Stimulated activated CD4-positive, alpha-beta T cell treated with anti-CD3 and anti-CD28 coated beads, Interleukin-12 subunit alpha, Interleukin-12 subunit beta, amount 100 ng/mL, for 48 hours (primary cell): ENCODE measurements at places on chromosomes 2 and 18.

DNA sequence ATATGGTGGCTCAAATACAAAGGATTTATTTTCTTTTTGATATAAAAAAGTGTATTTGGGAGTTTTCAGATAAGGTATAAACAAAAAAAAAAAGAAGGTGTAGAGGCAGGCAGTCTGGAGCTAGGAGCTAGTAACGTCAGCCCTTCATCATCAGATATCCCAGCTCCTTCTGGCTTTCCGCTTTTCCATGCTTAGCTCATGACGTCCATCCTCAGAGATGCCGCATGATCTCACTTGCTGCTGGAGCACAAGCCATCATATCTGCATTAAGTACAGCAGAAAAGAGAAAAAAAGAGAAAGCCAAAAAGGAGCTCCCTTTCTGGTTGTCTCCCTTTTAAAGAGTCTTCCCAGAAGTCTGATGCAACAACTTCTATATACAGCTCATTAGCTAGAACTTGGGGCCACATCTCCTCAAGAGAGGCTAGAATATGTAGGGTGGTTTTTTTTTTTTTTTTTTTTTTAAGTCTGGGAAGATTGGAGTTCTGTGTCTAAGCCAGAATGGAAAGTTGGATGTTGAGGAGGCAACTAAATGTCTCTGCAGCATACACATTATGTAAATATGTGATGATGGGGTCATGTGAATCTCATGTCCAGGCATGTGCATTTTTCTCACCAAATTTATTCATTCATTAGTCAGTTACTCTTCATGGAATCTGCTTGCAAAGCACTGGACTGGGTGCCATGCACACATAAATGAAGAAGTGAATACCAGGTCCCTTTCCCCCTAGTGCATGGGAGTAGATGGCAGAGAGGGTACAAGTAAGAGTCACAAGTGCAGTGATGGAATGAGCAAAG, 52.3 kb downstream of the DDX1 start:
- DNase-seq, result no peak

DNA sequence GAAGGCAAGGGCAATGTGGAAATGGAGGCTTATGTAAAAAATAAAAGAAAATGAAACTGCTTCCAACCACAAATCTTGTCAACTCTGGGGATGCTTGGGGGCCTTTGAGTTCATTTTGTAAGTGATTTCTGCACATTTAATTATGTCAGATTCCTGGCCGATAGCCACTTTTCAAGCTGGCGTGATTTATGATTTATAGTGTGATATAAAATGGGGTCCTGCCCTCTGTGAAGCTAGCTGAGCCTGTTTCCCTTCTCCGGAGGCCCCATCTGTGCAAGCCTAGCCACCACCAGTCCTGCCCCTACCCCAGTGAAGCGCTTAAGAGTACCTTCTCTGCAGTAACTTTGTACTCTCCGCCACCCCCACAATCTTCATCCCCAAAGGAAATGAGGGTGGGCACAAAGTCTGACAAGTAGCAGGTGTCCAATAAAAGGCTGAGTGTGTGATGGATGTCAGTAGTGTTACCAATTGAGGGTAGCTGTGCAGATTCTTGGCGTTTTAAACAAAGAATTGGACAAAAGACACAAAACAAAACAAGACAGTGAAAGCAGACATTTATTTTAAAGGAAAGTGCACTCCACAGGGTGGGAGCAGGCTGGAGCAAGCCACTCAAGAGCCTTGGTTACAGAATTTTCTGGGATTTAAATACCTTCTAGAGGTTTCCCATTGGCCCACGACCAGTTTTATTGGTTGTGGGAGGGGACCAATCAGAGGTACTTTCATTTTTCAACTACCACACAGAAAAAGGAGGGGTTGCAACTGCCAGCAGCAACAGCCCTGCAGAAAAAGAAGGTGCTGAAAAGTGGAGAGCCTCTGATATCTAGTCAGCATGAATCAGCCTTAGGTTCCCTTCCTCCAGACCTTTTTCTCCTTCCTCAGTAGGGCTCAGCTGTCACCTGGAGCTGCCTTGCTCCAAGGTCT, 39.0 kb upstream of the SIX3 start:
- no peak for DNase-seq

- no peak for DNase-seq
These were observed 8.6 kb downstream of the LRATD1 start for GRCh38 chr2:14641116-14641515.

DNA sequence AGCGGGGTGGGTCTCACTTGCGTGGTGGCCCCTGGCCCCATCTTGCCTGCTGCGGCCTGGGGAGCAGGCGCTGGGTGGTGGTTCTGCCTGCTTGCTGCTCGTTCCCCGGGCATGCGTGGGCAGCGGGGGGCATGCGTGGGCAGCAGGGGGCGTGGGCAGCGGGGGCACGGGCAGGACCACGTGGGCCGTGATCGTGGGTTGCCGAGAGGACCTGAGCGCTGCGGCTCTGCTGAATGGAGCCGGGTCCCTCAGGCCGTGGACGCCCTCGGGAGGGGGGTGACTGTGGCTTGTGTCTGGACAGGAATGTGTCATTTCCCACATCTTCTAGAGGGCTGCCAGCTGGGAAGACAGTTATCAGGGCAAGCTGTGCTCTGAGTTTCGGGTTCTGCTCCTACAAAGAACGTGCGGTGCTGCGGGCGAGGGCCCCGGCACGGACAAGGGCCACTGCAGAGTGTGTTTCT, 8.3 kb upstream of the GAL3ST2 start:
- no peak for DNase-seq

- DNase-seq, result no peak
These were observed 2.1 kb downstream of the CNTNAP5 start for GRCh38 chr2:124027182-124027581.

- no peak for DNase-seq
These were observed 62.7 kb upstream of the GALNT5 start for GRCh38 chr2:157194844-157195243.

GRCh38 chr2:50181212-50181611, 850.7 kb downstream of the NRXN1 start:
- DNase-seq, result no peak

GRCh38 chr2:82494739-82495138, 1964.3 kb downstream of the SUCLG1 start:
- DNase-seq, result no peak

GRCh38 chr2:91974401-91975129, 2896.7 kb upstream of the TEKT4 start:
- no peak for DNase-seq

DNA sequence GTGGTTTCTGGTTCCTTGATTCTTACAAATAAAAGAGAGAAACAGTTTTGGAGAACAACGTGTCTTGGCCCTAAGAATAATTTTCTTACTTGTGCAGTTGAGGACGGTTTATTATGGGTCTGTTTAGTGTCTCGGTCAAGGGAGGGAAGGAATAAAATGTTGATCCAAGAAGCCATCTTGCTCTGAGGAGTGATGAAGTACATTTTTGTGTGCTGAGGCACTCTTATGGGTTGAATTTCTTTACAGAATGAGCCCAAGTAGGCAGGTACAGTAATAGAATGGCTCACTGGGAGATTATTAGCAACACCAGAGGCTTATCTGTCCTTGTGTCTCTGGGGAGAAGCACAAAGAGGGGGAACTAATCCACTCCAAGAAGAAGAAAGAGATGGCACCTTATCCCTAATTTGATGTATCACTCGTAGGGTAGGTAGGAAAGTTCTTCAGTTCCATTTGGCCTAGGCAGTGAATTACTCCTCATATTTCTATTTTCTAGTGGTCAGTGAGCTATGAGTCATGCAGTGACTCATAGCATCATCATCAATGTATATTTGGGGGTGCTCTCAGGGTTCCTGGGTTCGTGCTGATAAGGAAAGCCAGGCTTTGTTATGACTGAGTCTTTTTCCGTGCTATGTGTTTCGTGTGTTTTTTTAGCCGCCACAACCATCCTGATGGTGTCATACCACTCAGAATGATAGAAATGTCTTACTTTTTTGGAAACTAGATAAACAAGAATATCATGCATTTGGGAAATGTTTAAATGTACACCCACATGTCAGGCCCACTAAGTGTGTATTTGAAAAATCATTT, 250.1 kb upstream of the CTAGE1 start:
- DNase-seq, result no peak

DNA sequence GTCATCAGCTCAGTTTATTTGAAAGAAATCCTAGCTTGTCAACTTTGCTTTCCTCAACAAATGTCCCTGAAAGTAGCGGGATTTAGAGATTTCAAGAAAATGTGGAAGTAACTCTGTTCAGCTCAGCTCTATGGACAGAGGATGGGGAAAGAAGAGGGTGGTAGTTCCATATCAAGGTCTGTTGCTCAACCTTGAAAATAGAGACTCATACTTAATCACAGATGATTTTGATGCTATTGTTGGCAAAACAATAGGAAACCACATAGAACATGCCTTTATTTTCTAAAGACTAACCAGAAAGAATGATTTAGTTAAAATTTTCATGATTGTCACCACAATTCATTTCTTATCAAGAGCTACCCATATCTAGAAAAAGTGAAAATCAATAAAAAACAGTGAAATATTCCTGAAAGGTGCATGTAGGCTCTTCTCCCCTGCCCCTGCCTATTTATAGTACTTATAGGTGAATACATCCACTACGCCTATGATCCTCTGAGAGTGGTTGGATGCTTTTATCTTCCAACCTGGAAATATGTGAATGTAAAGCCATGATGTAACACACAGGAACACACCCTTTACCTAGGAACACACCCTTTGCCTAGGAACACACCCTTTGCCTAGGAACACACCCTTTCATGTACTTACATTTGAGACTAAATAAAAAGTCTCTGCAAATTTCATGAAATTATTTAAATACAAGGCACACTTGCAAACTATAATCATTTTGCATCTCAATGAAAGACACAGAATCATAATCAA, 65.8 kb downstream of the ETAA1 start:
- no peak for DNase-seq

- DNase-seq, result no peak
These were observed 63.0 kb upstream of the SMAD2 start for GRCh38 chr18:47993409-47993808.

GRCh38 chr18:63299837-63300745, 19.5 kb downstream of the BCL2 start:
- DNase-seq, result no peak

DNA sequence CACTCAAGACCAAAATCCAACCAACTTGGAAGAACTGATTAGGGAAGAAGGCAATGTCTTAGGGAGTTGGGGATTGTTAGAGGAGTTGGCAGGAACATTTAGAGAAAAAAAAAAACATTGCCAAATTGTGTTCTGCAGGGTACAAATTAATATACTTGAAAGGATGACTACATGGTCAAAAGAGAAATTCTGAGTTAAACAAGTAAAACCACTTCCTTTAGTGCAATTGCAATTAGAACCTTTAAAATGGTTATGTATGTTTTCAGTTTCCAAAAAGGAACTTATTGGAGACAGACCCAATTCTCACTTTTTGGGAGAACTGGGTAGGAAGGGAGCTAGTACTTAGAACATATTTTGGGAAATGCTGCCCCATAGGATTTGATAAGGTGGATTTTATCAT, 137.9 kb downstream of the GPD2 start:
- DNase-seq, result no peak

DNA sequence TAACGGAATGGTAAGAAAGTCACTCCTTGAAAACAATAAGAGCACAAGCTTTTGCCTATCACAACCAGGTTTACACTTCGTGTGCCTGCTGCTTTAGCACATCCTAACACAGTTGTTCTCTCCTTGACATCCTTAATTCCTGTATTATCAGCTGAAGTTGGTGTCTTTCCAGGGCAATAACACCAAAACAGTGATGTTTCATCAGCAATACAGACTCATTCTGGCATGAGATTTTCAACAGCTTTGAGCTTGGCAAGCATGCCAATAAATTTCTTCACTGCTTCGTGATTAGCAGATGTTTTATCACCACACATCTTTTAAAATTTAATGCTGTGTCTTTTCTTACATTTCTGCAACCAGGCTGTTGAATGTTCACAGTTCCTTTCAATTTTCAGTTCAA, 148.4 kb downstream of the EIPR1 start:
- no peak for DNase-seq

DNA sequence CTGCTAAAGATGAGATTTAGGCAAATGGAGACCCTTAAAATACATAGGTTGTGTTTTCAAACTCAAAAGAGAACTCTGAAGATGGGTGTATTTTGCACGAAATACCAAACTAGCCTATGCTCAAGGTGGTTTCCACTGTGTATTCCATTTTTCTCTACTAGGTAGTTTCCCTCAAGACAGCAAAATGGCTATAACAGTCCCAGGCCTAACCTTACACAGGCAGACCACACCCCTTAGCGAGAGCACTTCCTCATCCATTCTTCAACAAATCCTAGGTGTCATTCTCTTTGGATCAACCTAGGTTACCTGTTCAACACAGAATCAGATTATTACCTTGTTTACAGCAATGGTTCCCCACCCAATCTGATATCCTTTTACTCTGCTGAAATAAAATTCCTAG, 42.6 kb downstream of the HNRNPLL start:
- no peak for DNase-seq

- DNase-seq, result no peak
These were observed 104.2 kb upstream of the SPRED2 start for GRCh38 chr2:65536596-65536995.

DNA sequence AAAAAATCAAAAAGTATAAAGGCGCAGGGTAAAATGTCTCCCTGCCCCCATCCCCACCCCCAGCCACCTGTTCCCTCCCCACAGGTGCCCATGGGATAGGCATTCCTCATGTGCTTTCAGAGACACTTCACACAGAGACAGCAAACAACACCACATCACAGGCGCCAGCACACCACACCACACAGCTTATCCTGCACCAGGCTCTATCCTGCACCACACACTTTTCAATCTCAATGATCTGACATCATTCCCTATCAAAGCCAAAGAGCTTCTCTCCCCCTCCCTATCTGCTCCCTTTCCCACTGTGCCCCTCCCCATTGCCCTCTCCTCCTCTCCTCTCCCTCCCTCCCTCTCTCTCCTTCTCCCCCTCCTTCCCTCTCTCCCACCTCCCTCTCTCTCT, 15.5 kb downstream of the FAM178B start:
- DNase-seq, result no peak

DNA sequence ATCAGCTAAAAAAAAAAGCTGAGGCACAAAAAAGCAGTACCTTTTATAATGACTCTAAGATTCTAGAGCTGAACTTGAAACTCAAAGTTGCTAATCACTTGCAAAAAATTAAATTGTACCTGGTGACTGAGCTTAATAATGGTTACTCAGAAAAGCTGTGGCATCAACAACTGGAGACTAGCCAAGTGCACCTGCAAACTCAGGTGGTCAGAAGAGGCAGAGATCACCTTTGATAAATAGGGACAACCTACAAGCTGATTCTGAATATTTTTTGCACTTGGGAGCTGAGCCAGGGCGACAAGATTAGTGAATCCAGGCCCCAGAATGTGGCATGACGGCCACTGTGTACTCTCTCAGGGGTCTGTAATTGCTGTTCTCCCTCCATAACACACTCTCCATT, 3.0 kb downstream of the ABHD3 start:
- no peak for DNase-seq

DNA sequence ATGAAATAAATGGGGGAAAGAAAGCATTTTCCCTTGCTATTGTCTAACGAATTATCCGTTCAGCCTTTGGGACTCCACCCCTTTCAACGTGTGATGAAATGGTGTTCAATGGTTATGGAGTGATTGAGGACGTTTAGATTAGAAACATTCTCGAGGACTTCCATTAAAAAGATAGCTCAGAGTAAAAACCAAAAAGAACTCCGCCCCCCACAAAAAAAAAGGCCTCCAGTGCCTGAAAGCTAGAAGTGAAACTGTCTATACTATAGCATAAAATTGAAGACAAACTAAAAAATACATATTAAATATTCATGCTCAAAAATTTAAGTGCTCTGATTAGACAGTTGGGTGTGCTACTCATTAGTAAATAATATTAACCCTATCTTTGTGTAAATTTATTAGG, 3.0 kb upstream of the ZNF516 start:
- DNase-seq, result no peak

GRCh38 chr2:129237966-129238725, 741.3 kb upstream of the RAB6C start:
- no peak for DNase-seq
